Left renal pelvis (tissue), 4 donors: ENCODE measurements at places on chromosomes 7 and 10. TPM values are rescaled to one million over a fixed set of nuclear protein-coding genes. Genes with fewer than 3 reads are reported as not detected.

ABHD11 gene
- polyA plus RNA-seq: 9.0 TPM

CDK6 gene
- 54.1 TPM for polyA plus RNA-seq

CPED1 gene
- polyA plus RNA-seq: 35.8 TPM

NYAP1 gene
- polyA plus RNA-seq: 1.6 TPM

DYDC2 gene
- 2.4 TPM for polyA plus RNA-seq

DYNC1I1 gene
- polyA plus RNA-seq: 0.59 TPM

SFMBT2 gene
- 7.6 TPM for polyA plus RNA-seq

AKR1C2 gene
- polyA plus RNA-seq: 39.3 TPM

TFPI2 gene
- polyA plus RNA-seq: 18.0 TPM

PIK3AP1 gene
- 4.8 TPM for polyA plus RNA-seq

HOXA6 gene
- 25.1 TPM for polyA plus RNA-seq

LRRD1 gene
- polyA plus RNA-seq: 0.67 TPM

SEMA4G gene
- polyA plus RNA-seq: 14.8 TPM

CC2D2B gene
- 1.3 TPM for polyA plus RNA-seq

OGDHL gene
- 32.4 TPM for polyA plus RNA-seq

PRRT4 gene
- polyA plus RNA-seq: 0.65 TPM

GRM3 gene
- polyA plus RNA-seq: 0.16 TPM

CYP2W1 gene
- 6.4 TPM for polyA plus RNA-seq

CLRN3 gene
- polyA plus RNA-seq: 14.4 TPM

PAPSS2 gene
- polyA plus RNA-seq: 59.0 TPM

CUBN gene
- polyA plus RNA-seq: 248 TPM

SKIDA1 gene
- 9.8 TPM for polyA plus RNA-seq

CACNA2D1 gene
- polyA plus RNA-seq: 23.0 TPM

RHOBTB1 gene
- 76.7 TPM for polyA plus RNA-seq

FFAR4 gene
- polyA plus RNA-seq: 0.08 TPM

CAV1 gene
- polyA plus RNA-seq: 39.3 TPM

GSAP gene
- 12.8 TPM for polyA plus RNA-seq

NACAD gene
- polyA plus RNA-seq: 10.0 TPM

PLXDC2 gene
- 45.3 TPM for polyA plus RNA-seq

NEBL gene
- polyA plus RNA-seq: 85.3 TPM

SPDYE5 gene
- 3.1 TPM for polyA plus RNA-seq

C10orf53 gene
- not detected for polyA plus RNA-seq

KCND2 gene
- 12.5 TPM for polyA plus RNA-seq

BEND7 gene
- polyA plus RNA-seq: 15.6 TPM

SEMA3A gene
- 22.4 TPM for polyA plus RNA-seq

PPP1R17 gene
- not detected for polyA plus RNA-seq

TUBB8 gene
- 1.4 TPM for polyA plus RNA-seq

TMEM106B gene
- 124 TPM for polyA plus RNA-seq

TBC1D12 gene
- 21.0 TPM for polyA plus RNA-seq

CACNB2 gene
- polyA plus RNA-seq: 2.6 TPM

CPVL gene
- polyA plus RNA-seq: 63.2 TPM

MKI67 gene
- 56.2 TPM for polyA plus RNA-seq

WAC gene
- 142 TPM for polyA plus RNA-seq

SORBS1 gene
- 31.6 TPM for polyA plus RNA-seq

PRKRIP1 gene
- polyA plus RNA-seq: 46.0 TPM

TMEM176A gene
- 83.4 TPM for polyA plus RNA-seq

GHRHR gene
- polyA plus RNA-seq: 0.40 TPM

ANXA8 gene
- polyA plus RNA-seq: 0.46 TPM
